Stimulated activated CD4-positive, alpha-beta T cell treated with anti-CD3 and anti-CD28 coated beads, Interleukin-4, amount 100 ng/mL, for 4 hours (primary cell): ENCODE measurements at places on chromosomes 4 and X.

GRCh38 chrX:47366041-47366722 is 4.2 kb upstream of the ZNF157 start:
- DNase-seq = peak; percentile 52

- DNase-seq = no peak
These were observed 5.2 kb downstream of the TSPYL2 start for GRCh38 chrX:53087388-53087831.

- DNase-seq = no peak
These were observed 653.6 kb upstream of the NR3C2 start for GRCh38 chr4:149095811-149096210.

DNA sequence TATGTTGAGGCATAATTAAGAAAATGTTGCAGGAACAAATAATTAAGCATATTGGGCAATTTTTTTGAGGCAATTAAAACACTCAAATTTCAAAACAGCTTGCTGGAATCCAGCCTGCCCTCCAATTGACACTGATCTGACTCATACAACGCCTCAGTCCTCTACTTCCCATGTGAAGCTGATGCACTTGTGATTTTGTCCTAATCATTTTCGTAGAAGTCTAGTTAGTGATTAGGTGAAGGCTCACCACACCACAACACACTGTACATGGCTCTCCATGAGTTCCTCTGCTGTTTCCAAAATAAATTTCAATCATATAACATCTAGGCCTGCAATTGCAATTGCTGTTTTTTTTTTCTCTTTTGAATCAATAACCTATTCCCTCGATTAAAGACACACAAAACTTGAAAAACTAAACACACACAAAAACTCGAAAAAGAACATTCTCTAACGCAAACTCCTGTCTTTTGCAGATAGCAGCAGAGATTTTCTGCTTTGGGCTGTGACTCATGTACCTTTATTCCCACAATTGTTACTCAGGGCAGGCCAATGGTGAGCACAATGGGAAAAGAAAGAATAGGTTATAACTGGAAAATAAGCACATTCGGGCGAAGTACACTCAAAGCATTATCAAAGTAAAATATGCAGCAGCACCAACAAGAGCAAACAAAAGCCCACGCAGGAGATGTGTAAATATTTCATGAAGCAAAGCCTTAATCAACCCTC is 1.7 kb downstream of the GPRIN3 start:
- no peak for DNase-seq

DNA sequence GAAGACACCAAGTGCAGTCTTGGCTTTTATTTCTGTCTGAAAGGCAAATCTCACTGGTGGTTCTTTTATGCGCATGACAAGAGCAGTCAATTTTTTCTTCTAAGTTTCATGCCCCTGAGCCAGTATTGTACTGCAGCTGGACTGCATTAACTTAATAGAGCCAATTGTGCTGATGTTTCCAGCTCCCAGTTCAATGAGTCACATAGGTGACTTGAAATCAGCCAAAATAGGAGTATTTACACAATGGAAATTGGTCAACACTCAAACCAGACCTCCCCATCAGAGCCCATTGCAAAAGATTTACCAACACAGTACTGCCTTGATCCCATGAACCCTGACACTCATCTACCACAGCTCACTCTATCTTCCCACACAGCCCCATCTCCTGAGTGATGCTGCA is 100.3 kb upstream of the GUCY1A1 start:
- DNase-seq = no peak

GRCh38 chr4:92992758-92993157 is 689.0 kb downstream of the GRID2 start:
- DNase-seq = no peak

GRCh38 chr4:85268188-85268587 is 206.8 kb upstream of the ARHGAP24 start:
- DNase-seq = no peak

GRCh38 chrX:68705986-68706385 is 58.5 kb downstream of the STARD8 start:
- DNase-seq = no peak

- DNase-seq = no peak
These were observed 334.5 kb downstream of the GPAT3 start for GRCh38 chr4:83870328-83870950.

DNA sequence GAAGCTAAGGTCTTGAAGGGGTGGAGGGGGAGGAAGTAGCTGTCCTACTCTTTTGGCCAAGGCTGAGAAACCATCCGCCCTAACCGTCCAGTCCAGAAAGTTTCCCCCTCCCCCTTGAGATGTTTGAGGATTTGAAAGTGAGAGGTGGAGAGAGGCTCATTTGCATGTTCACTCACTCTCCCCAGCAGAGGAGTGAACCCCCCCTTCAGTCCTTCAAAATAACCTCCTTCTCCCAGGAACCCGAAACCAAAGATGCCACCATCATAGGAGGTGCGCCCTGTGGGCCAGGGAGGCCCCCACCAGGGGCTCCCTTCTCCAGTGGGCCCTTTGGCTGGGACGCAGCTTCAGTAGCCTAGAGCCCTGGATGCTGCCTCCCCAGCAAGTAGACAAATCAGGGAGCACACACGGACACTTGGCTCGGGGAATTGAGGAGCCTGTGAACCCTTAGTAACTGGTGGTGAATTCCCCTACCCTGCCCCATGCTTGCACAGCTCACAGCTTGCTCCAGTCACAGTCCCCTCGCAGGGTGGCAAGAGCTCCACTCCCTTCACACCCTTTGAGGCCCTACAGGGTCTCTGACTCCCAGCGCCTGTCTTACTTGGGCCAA is 25.6 kb downstream of the ELF4 start:
- DNase-seq = no peak

GRCh38 chr4:138909587-138909986 is 106.0 kb upstream of the NOCT start:
- DNase-seq = no peak

DNA sequence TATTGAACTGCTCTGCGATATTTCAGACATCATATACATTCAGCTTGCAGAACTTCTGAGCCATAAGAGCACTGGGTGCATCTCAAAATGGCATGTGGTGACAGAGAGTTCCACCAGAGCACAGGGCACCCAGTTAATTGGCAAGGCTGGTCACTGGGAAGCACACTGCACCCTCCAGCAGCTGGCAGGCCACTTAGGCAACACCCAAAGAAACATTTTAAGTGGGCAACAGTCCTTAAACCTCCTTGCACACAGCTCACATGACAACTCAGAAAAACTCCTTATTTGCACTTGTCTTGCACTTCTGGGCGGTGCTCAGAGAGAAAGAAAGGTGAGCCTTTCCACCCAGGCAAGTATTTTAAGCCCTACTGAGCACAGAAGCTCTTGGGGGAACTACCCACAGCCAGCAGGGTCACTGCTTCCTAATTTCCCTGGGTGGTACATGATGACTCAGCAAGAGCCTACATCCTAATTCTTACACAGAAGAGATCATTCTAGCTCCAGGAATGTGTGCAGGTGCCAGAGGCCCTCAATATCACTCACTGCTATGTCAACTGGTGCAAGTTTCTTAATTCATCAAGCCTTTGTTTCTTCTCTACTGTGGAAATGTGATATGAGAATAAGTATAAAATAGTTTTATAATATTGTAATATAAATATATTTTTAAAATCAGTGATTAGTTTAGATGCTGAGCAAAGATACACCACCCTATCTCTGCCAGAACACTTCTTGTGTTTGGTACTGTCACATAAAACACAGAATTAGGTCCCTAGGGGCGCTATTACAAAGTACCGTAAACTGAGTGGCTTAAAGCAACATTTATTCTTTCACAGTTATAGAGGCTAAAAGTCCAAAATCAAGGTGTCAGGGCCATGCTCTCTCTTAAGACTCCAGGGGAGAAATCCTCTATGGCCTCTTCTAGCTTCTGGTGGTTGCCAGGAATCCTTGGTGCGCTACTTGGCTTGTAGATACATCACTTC is 155.1 kb upstream of the PPARGC1A start:
- DNase-seq = no peak

DNA sequence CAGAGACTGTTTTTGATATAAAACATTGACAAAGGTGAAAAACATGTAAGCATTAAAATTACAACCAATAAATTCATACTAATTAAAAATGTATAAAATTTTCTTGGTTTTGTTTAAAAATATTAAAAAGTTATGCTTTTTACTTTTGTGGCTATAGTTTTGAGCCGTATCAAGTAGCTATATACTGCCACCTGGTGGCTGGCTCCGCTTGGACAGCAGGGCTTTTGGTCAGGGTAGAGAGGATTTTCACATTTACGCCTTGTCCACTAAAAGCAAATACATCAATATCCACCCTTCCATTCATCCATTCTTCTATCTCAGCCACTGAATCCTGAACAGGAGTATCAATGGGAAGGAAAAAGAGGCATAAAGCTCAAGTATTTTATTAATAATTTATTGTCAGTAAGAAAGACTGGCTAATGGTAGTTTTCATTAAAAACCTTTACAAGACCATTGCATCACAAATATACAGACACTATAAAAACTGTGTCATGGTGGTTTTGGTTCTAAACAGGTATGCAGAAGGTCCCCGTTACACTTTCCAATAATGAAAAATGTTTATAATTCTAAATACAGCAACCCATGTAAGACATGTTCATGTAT is 32.1 kb upstream of the MTNR1A start:
- DNase-seq = peak; percentile 51

DNA sequence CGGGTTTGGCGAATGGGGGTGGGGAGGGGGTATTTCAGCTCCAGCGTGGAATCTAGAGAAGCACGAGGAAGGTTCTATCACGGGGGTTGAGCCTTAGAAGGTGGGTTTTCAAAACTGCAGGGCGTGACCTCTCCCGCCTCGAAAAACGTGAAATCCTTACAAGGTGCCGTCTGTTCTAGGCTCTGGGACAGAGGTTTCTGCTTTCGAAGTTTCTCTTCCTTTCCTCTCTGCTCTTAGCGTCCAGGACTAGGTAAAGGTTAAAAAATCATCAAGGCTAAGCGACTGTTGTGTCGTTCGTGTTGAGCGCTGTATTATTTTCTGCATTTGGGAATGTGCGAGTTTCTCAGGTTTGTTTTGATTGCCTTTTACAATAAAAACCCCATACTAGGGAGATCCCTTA is 1.1 kb downstream of the FHL1 start:
- no peak for DNase-seq

DNA sequence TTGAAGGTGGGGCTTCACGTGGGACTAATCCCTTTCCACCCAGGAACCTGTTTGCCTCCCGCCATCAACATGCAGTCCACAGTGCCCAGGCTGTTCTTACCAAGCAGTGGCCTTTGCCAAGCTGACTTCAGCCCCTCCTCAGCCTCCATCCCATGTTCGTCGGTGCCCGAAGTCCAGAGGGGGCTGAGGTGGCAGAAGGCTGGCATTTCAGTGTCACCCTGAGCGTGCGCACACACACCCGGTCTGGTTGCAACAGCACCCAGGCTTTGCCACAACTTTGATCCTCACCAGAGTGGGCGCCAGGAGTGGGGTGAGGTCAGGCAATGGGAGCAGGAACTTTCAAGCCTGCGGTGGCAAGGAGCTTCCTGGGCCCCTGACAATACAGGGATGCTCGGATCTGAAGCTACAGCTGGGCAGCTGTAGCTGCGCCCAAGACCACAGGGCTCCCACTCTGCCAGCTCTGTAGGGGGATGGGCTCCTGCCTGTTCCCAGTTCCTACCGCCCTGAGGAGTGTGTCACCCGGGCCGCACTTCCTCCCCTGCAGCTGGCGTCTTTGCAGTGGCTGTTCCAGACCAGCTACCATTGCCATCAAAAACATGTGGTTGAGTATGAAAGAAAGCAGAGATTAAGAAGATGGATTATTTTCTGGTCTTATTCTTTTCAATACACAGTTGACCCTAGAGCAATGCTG is 428.0 kb downstream of the EPHA5 start:
- DNase-seq = no peak

GRCh38 chr4:4789462-4789861 is 70.0 kb upstream of the MSX1 start:
- DNase-seq = no peak

GRCh38 chrX:41522671-41523070 is 75.5 kb downstream of the NYX start:
- DNase-seq = no peak

DNA sequence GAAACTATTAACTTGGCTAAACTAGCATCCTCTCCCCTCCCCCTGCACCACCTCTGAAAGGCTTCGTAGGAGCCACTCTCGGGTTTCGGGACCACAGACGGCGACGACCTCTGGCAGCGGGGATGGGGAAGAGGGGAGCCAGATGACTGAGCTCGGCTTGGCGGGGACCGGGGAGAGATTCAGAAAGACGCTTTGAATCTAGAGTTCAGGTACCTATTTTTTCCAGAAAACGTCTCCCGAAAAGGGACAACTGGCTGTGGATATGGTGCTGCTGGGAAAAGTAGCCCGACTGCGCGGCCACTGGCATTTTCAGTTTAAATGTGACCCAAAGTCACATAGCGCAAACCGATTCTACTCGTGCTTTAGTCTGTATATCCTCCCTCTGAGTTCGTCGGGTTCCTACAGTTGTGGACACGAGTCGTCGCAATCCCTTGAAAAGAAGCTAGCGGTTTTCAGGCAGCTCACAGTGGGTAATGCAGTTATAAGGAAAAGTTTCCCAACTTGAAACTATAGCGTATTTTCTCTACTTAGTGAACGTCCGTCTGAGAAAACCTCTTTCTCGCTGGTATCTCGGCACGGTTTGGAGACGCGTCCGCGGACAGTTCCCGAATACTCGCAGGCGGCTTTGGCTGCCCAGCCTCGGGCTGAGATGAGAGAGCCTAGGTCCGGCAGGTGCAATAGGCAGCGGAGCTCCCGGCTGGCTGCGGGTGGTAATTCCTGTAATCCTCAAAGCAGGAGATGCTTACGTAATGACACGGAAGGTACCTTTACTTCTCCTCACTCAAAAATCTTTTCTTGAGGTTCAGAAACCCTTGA is 1.3 kb downstream of the PARM1 start:
- no peak for DNase-seq

DNA sequence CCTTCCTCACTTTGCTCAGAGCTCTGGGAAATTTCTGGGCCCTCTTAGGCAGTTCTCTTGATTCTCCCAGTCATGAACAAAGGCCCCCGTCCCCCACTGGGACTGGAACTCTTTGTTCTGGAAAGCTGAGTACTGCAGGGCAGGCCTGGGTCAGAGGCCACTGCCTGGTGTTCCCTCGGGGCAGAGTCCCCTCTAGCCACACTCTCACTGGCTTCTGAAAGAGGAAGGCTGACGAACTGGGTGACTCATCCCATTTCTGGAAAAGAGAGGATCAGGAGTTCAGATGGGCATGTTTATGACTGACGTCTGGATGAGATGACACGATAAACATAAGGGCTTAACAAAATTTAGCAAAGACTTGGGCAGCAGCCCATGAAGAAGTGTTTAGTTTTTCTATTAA is 47.7 kb downstream of the DDX3X start:
- DNase-seq = no peak

GRCh38 chr4:57865264-57865663 is 755.1 kb upstream of the IGFBP7 start:
- no peak for DNase-seq
